ENCODE measurements at places on chromosomes 11 and 22.

- DNase-seq: no peak
Measured at GRCh38 chr11:67450796-67451657, 1.5 kb downstream of the GPR152 start.

DNA sequence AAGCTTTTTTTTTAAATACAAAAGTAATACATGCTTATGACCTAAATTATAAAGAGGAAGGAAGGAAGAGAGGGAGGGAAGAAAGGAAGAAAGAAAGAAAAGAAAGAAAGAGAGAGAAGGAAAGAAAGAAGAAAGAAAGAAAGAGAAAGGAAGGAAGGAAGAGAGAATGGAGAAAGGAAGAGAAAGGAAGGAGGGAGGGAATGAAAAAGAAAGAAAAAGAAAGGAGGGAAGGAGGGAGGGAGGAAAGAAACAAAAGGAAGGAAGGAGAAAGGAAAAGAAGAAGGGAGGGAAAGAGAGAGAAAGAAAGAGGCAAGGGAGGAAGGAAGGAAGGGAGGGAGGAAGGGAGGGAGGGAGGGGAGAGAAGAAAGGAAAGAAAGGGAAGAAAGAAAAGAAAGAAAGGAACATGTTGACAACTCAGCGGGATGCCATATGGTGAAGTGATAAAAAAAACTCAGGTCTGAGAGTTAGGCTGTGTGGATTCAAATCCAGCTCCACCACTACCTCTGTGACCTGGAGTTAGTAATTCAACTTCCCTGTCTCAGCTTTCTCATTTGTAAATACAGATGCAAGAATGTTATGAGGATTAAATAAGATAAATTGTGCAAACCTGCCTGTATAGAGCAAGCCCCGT, 9.6 kb upstream of the EED start:
- DNase-seq: no peak

DNA sequence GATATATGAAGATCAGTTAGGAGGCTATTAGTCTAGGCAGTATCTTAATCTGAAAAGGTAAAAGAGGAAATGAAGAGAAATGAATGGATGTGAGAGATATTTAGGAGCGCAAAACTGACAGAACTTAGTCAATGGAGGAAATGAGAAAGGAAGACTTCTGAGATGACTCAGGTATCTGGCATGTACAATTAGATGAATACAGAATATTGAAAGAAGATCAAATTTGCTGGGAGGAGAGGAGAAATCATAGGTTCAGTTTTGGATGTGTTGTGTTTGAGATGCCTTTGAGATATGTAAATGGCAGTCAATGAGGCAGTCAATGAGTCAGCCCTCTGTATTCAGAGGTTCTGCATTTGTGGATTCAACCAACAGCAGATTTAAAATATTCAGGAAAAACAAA, 42.9 kb upstream of the GAB2 start:
- DNase-seq: peak; percentile 34

DNA sequence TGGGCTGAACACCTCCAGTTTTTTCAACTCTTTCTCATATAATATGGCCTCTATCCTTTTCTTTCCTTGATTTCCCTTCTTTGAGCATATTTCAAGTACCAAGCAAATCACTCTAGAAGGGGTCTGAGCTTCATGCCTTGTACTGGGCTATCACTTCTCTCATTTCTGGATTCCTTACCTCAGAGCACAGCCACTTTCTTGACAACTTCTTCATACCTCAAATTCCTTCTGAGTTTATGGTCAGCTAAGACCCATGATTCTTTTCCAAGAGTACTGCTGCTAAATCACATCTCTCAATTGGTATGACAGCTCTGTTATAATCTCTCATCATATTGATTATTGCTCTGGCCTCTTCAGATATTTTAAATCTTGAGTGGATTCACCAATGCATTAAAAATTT, 224.8 kb upstream of the ZBED5 start:
- DNase-seq: no peak

- DNase-seq: peak; percentile 87
Measured at GRCh38 chr22:35313311-35314121, 13.8 kb downstream of the TOM1 start.

DNA sequence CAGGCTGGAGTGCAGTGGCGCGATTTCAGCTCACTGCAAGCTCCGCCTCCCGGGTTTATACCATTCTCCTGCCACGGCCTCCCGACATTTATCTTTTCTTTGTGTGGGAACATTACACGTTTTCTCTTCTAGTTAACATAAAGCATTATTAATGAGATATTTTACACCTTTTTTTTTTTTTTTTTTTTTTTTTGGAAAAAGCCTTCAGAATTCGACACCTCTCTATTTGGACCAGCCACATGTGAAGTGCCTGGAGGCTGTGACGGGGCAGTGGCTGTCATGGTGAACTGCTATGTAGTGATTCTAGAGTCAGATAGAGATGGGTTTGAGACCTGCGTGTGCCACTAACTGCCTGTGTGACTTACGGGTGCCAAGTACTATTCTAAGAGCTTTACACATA, 64.3 kb downstream of the SMIM38 start:
- no peak for DNase-seq

- DNase-seq: peak; percentile 46
Measured at GRCh38 chr11:68020575-68020974, 9.9 kb upstream of the NDUFS8 start.

DNA sequence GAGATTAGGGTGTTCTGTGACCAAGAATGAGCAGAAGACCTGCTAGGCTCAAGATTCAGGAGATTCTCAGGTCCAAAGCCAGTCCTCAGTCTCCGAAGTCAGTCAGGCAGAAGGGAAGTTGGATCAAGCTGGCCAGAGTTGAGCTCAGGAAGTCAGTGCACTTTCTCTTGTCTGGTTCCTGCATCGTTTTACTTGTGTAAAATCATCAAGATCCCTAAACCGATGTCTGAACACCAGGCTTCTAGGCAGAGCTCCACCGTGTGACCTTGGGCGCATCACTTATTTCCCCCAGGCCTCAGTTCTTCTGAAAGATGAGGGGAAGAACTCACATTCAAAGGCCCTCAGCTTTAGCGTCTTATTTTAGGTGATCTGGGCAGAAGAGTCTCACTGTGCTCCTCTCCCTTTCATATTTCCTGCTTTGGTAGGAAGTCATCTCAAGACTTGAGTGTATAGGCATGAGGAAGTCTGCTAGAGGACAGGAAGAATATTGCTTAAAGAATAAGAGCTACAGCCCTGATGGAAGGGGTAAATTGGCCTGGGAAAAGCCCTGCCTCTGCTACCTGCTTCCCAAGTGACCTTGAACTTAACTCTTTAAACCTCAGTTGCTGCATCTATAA, 20.2 kb downstream of the NF2 start:
- DNase-seq: no peak

DNA sequence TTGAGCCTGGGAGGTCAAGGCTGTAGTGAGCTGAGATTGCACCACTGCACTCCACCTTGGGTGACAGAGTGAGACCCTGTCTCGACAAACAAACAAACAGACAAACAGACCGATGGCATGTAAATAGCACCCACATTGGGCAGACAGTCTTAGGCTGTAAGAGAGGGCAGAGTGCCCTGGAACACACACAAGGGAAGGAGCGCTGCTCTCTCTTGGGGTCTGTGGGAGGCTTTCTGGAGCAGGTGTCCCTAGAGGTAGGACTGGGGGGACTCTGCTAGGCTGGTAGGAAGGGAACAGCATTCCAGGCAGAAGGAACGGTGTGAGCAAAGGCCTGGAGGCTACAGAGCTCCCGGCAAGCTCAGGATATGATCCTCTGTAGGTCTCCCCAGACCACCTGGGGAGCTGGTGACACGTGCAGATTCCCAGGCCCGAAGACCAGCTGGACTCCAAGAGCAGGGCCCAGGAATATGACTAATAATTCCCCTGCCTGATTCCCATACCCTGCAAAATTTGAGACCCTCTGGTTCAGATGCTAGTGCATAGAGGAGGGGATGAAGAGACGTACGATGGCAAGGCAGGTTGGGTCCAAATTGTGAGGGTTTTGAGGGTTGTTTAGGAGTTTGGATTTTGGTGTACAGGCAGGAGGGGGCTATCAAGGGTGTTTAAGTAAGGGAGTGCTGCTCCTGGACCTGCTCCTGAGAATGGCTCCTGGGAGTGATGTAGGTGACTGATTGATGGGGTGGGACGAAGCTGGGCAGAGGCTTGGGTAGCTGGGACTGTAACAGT, 11.6 kb downstream of the SMIM38 start:
- no peak for DNase-seq

DNA sequence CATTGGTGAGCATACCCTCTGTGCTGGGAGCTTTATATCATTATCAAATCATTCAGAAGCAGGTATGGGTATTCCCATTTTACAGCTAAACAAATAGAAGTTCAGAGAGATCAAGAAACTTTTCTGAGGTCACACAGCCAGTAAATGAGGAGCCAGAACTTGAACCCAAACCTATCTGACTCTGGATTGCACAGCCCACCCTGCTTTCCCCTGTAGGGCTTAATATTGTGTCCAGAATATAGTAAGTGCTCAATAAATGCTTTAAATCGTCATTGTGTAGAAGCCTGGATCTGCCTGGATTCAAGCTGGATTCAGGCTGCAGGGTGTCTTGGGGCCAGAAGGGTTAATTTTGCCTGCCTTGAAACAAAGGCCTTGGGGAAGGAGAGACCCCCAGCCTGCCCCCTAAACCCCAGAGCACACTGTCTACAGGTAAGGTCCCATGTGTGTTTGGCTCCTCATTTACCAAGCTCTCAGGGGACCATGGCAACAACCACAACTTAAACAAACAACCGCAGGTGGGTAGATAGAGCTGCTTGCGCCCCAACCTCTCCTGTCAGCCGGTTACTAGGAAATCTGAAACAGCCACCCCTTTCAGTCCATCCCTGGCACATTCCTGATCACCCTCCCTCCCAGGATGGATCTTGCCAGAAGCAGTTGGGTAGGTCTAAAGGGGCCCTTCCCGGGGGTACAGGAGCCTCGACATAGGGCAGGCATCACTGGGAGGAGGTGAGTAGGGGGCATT, 3.0 kb upstream of the SEC14L3 start:
- DNase-seq: no peak

DNA sequence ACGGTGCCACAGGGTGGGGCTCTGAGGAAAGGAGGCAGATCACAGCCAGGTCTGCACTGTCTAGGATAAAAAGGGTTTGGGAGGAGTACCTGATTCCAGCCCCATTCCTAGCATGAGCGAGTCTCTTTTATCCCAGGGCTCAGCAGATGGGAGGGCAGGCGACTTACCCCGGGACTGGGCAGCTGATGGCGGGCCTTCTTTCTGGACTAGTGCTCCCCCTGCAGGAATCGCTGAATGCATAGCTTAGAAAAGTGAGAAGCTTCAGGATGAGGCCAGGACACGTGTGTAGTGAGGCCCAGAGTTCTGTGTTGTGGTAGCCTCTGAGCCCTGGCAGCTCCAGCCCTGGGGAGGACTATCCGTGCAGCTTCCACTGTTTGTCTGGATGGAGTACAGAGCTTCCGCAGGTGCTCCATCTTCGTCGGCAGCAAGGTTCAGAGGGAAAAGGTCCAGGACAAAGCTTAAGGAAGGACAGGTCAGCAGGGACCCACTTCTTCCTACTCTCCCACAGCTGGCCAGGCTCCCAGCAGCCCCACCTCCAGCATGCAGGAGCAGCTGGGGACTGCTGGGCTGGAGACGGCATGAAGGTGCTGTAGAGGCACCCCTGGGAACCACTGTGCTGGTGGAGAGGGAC, 30.4 kb downstream of the COMMD9 start:
- peak; percentile 79 for DNase-seq

DNA sequence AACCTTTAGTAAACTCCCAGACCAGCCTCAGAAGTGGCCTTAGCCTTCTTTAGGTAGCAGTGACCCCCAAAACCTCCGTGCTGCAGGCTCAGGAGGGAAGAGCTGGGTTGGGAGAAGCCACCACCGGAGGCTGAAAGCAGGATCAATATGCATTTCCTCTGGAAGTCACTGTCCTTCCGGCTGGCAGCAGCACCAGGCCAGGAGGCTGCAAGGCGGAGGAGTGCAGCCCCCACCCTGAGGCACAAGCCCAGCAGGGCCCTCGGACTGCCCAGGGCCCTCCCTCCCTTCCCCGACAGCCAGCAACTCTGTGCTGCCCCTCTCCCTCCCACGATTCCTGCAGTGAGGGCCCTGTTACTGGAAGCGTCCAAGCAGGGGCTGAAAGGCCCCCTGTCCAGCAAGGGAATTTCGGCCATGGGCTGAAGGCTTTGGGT, 3.2 kb upstream of the NRXN2 start:
- DNase-seq: no peak

DNA sequence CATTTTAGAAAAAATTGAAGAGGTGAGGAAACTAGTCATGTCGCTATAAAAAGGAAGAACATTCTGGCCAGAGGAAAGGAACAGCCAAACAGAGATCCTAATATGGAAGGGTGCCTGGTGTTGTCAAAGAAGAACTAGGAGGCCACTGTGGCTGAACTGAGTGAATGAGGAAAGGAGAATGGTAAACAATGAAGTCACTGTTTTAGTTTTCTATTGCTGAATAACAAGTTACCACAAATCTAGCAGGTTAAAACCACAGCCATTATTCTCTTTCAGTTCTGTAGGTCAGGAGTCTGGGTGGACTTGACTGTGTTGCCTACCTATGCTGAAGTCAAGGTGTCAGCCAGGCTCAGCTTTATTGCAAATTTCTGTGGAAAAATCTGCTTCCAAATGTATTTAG, 549.3 kb upstream of the CCDC90B start:
- DNase-seq: no peak

- DNase-seq: no peak
Measured at GRCh38 chr11:33868647-33869461, 23.0 kb downstream of the LMO2 start.

- DNase-seq: no peak
Measured at GRCh38 chr11:129853518-129854231, 38.0 kb downstream of the TMEM45B start.

GRCh38 chr22:22080270-22080669, 97.7 kb upstream of the TOP3B start:
- no peak for DNase-seq

DNA sequence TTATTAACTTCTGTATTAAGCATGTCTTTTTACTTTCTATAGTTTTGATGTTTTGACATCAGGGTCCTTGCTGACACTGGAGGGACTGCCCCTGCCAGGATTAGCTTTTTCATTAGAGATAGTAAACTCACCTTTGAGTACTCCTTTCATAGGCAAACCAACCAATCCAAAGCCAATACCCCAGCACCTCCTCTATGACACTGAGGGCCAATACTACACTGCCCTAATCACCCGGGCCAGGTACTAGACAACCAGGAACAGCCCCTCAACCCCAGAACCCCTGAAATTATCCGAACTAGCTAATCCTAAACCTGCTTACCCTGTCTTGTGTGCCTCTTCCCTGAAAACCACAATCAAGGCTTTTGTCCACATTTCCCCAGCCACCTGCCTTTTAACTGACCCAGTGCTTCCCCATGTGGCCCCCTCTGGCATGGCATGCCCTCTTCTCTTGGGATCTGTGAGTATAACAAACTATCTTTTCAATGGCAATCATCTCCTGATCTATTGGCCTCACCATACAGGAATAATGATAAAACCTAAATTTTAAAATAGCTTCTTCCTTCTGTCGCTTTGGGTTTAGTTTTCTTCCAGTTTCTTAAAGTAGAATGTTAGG, 31.2 kb downstream of the RAB6A start:
- no peak for DNase-seq

DNA sequence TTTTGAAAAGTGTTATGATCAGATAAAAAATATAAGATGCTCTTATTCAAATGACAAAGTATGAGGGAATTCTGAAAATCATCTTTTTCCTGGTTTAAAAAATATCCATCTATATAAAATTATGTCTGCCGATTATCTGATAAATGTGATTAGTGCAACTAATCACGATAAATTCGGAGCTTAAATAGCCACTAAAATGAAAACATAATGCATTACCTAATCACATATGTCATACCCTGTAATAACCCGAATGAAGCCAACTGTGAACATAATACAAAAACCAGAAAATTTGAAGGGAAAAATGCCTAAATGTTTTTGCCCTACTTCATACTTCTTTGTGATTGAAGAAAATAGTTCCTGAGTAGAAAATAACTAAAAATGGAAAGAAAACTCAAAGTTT, 808.4 kb upstream of the LUZP2 start:
- no peak for DNase-seq

- no peak for DNase-seq
Measured at GRCh38 chr22:49533886-49534285, 293.8 kb downstream of the BRD1 start.

All from fibroblast of skin of scalp (primary cell).